ENCODE measurements at places on chromosomes 1 and 21. TPM values are rescaled to one million over a fixed set of nuclear protein-coding genes. Genes with fewer than 3 reads are reported as not detected.

The F5 gene
- total RNA-seq, result 0.08 TPM

The OR2L8 gene
- not detected for total RNA-seq

The COL24A1 gene
- total RNA-seq, result 0.08 TPM

The ADCY10 gene
- 0.10 TPM for total RNA-seq

The LCE2B gene
- total RNA-seq, result not detected

The USP48 gene
- total RNA-seq, result 71.6 TPM

The KCNJ15 gene
- total RNA-seq, result 0.13 TPM

The TMEM81 gene
- 4.0 TPM for total RNA-seq

The FALEC gene
- 1.0 TPM for total RNA-seq

The TEX50 gene
- not detected for total RNA-seq

GRCh38 chr1:193308438-193308837 is 122.0 kb upstream of the B3GALT2 start:
- H3K27ac ChIP-seq, result no peak overlapping the region
- H3K4me3 ChIP-seq, result no peak overlapping the region
- no peaks in the 10 kb centered on the region for H3K27me3 ChIP-seq
- DNase-seq, result no peak
- no peaks in the 10 kb centered on the region for H3K4me1 ChIP-seq

- H3K4me1 ChIP-seq, result no peaks in the 10 kb centered on the region
- H3K27ac ChIP-seq, result no peak overlapping the region
- H3K36me3 ChIP-seq, result no peaks in the 10 kb centered on the region
- no peaks in the 10 kb centered on the region for H3K27me3 ChIP-seq
Observed at GRCh38 chr1:217484871-217485270, 146.0 kb downstream of the GPATCH2 start.

DNA sequence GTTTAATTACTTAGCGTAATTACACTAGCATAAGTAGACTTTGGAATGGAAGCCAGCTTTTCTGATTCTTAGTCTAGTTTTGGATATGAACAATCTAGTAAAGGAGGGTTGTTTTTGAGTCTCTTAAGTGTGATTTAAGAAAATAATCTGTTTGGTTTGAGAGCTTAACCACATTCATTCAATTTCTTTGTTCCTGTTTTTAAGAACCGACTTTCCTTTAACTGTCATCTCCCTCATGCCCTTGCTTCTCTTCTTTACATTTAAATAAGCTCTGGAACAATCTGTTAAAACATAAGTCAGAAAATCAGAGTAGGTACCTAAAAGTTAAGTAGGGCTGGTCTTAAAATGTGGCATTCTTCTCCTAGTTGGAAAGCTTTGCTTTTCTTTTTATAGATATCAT is 27.7 kb downstream of the CDC42 start:
- H3K27me3 ChIP-seq, result no peaks in the 10 kb centered on the region
- peaks cover 30% of the 10 kb centered on the region for H3K36me3 ChIP-seq
- no peak overlapping the region for H3K27ac ChIP-seq
- H3K4me1 ChIP-seq, result peaks cover 11% of the 10 kb centered on the region
- no peak overlapping the region for H3K4me3 ChIP-seq
- DNase-seq, result no peak

DNA sequence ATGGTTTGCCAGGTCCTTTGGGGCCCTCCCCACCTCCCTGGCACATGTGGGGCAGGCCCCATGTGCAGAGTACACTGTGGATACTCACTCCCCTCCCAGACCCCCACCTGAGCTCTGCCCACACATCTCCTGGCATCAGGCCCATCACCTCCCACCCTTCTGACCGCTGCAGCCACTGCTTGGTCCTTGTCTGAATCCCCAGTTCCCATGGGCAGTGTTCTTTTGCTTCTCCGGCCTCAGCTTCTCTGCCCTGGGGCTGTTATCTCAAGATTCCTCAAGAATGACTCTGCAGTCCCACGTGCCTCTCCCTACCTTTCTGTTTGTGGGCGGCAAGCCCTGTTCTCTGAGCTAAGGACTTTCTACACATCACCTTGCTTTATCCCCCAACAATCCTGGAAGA is 187.7 kb upstream of the EDN2 start:
- no peaks in the 10 kb centered on the region for H3K27me3 ChIP-seq
- peak overlapping the region; percentile 39 for H3K27ac ChIP-seq
- no peak overlapping the region for H3K4me3 ChIP-seq
- peaks cover 9% of the 10 kb centered on the region for H3K4me1 ChIP-seq

DNA sequence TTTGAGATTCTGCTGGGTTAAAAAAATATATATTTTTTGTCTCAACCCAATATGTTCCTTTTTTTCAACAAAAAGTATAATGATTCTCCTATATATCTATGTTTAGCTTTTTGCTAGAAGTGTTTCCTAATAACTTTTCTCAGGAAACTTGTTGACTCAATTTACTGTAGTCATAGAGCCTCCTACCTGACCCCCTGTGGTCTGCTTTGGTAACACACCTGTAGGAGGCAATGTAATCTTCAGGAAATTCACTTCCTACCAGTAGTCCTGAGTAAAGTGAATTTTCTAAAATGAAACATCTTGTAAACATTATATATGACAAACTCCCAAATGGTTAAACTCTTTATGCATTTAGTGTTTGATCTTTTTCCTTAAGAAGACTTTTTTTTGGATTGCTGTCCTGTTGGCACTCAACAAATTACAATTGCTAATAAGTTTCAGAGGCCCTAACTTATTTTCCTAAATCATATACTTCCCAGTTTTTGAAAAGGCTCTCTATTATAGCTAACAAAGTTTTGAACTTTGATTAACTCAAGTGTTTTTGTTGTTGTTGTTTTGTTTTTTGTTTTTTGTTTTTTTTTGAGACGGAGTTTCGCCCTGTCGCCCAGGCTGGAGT is 118.3 kb downstream of the OLFML2B start:
- H3K4me3 ChIP-seq, result no peak overlapping the region
- peak; percentile 25 for DNase-seq
- no peaks in the 10 kb centered on the region for H3K36me3 ChIP-seq
- H3K27ac ChIP-seq, result no peak overlapping the region

DNA sequence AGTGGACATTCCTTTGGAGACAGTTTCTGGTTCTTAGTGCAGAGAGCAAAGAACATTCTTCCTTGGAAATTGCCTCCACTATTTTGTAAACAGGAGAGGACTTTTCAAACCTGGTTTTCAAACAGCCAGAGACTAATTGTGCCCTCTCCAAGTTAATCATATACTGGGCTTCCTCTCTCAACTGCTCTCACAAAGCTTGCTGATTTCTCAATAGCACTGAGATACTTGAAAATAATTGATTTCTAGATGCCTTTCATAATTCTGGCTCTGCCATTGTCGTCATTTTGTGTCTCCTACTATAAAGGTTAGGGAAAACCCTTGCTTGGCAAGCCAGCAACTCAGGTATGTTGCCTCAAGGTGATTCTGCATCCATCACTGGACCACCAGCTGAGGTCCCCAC is 56.0 kb downstream of the KCNJ15 start:
- H3K27ac ChIP-seq, result no peak overlapping the region
- H3K4me1 ChIP-seq, result no peaks in the 10 kb centered on the region
- no peak for DNase-seq
- H3K27me3 ChIP-seq, result no peaks in the 10 kb centered on the region
- no peaks in the 10 kb centered on the region for H3K36me3 ChIP-seq

DNA sequence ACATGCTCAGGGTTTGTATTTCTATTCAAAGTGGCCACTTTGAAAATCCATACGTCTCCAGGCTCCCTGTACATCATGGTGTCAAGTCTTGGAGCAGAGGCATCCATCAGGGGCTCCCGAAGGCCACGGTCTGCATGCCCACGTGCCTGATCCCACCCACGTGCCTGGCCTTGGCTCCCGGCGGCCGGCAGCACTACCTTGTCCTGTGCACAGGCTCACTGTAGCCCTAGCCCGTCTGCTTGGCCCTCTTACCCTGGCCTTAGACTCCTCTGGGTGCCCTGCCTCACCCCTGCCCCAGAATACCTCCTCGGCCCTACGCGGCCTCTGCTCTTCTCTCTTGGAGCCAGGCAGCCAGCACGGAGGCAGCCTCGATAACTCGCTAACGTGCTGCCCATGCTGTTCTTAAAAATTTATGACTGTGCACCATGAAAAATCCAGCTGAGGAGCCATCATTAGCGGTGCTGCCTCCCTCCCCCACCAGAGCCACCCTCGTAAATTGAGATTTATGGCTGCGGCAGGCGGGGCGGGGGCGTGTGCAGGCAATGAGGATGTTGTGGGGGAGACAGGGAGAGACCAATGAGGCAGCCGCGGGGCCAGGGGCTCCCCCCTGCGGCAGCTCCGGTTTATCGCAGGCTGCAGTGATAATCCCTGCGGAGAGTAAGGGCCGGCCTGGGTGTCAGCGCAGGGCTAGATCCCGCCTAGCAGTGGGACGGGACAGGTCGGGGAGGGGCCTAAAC is 24.6 kb downstream of the DMAP1 start:
- H3K27me3 ChIP-seq, result no peaks in the 10 kb centered on the region
- no peak overlapping the region for H3K27ac ChIP-seq
- no peak for DNase-seq
- no peaks in the 10 kb centered on the region for H3K4me1 ChIP-seq

DNA sequence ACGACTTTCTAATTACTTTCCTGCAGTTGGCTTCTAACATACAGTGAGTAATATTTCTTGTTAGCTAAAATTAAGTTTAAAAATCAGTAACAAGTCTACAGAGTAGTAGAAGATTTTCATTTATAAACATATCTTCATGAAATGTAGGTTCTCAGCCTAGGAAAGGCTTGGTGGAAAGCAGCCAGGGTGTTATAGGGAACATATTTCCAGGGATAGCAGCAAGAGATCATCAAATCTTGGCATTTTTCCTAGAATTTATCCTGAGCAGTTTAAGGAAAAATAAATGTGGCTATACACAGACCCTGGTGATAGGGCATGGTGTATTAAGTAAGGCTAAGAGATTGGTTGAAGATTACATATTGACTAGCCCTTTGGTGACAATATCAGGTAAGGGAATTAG is 203.5 kb upstream of the NEGR1 start:
- no peaks in the 10 kb centered on the region for H3K4me1 ChIP-seq
- no peaks in the 10 kb centered on the region for H3K27me3 ChIP-seq
- DNase-seq, result no peak
- H3K36me3 ChIP-seq, result no peaks in the 10 kb centered on the region
- H3K4me3 ChIP-seq, result no peak overlapping the region
- no peak overlapping the region for H3K27ac ChIP-seq
